H7 (cell line): ENCODE measurements at places on chromosomes 16 and 17.

- no peak for DNase-seq
Observed at GRCh38 chr16:7638306-7638705, 305.7 kb downstream of the RBFOX1 start.

DNA sequence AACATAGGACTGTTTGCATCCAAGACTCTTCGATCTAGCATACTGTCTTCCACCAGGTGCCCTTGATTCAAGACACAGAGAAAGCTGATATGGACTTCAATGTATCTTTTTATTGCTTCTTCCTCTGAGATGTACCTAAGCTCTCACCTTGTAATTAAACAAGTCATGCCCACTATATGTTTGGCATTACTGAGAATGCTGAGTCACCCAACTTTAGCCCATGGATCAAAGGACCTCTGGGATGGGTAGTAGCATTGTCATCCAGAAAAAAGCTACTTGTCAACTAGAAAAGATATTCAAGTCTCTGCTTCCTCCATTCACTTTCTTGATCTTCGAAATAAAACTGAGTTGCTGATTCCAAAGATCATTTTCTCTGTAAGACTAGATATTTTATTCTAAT is 37.8 kb downstream of the CDH8 start:
- DNase-seq: no peak

GRCh38 chr16:2155977-2156848 is 631 bp downstream of the TRAF7 start:
- DNase-seq: no peak

GRCh38 chr16:51133183-51133582 is 17.9 kb downstream of the SALL1 start:
- DNase-seq: peak; percentile 80

DNA sequence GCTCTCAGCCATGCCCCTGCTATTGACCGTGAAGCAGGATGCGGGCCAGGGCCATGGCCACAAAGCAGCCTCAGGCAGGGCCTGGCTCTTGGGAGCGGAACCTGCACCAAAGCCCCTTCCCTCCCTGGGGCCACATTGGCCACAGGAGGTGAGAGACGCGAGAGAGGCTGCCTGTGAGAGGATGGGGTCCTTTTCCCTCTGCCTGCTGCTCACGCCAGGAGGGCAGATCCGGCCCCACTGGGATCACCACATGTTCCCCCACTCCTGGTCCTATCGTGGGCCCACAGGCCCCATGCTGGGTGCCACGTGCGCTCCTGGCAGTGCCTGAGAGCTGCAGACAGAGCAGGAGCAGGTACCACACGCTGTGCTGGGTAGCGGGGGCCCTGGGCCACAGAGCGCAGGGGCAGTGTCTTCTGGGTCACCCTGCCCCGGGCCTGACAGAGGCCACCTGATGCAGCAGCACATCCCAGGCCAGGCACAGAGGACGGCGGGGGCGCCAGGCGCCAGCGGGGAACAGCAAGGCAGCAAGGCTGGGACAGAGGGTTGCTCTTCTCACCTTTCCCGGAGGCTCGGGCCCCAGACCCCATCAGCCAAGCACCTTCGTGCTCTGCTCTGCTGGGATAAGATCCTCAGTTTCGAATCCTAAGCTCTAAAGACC is 9.2 kb upstream of the NUDT16L1 start:
- DNase-seq: no peak

- DNase-seq: peak; percentile 65
Observed at GRCh38 chr16:71537643-71538042, 11.4 kb downstream of the CHST4 start.

GRCh38 chr17:38725066-38725465 is 5.1 kb upstream of the CISD3 start:
- DNase-seq: no peak

GRCh38 chr17:46792071-46792470 is 26.4 kb downstream of the WNT3 start:
- no peak for DNase-seq
